ENCODE measurements at places on chromosomes 5 and 9.

DNA sequence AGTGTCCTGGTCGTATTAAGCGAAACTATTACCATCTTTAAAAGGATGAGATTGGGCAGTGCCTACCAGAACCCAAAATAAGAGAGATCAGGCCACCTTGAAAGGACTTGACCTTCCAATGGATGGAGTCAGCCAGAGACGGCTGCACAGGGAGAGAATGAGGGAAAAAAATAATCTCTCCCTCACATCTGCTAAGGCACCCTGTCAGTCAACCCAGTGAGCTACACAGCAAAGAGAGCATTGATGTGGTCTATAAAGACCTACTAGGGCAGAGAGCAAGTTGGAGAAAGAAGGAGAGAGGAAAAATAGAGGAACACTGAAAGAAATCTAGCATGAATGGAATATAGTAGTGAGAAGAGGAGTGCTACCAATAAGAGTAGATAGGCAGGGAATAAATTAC is 68.0 kb upstream of the FTMT start:
- DNase-seq, result no peak

DNA sequence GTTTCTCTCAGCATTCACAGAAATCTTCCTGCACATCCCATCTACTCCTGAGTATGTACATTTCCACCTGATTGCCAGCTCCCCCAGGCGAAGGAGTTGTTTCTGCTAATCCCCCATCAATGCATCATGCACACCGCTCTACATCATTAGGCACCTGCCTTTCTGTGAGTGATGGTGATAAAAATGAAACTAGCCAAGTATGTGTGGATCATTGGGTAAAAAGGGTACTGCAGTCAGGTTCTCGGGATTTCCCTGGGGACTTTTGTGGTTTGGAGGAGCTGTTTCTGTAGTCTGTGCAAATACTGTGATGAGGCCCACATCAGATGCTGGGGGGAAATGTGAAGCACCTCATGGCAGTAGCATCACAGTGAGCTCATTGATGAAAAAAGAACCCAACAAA is 30.4 kb downstream of the CAMK4 start:
- DNase-seq, result no peak

DNA sequence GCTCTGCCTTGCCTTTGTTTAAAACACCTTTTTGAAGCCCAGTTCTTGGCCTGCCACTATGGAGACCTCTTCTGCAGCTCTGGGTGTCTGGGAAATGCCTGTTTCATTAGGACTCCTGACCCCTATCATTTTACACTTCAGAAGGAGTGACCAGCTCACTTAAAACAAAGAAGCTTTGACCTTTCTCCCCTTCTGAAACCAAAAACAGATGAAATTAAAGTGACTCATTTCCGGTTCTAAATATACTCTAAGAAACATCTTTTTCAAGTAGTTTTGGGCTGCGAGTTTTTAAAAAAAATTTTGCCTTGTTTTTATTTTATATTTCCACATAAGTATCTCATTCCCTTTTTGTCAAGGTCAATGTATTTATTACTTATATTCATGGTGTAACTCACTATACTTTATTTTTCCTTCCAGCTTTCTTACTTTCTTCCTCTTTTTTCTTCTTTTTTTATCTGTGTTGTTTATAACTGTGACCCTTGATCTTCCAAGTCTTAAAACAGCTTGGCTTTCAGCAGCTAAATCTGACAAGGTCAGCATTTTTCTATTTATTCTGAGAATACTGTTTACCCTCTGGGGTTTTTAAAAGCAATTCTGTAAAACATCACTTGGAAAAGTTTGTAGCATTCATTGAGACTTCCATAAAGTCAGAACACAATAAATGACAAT is 672.9 kb downstream of the NR2F1-AS1 start:
- DNase-seq, result no peak

- no peak for DNase-seq
These were observed 7.8 kb upstream of the C9orf40 start for GRCh38 chr9:74960561-74960960.

- no peak for DNase-seq
These were observed 184.0 kb downstream of the ACTL7B start for GRCh38 chr9:108671794-108672193.

DNA sequence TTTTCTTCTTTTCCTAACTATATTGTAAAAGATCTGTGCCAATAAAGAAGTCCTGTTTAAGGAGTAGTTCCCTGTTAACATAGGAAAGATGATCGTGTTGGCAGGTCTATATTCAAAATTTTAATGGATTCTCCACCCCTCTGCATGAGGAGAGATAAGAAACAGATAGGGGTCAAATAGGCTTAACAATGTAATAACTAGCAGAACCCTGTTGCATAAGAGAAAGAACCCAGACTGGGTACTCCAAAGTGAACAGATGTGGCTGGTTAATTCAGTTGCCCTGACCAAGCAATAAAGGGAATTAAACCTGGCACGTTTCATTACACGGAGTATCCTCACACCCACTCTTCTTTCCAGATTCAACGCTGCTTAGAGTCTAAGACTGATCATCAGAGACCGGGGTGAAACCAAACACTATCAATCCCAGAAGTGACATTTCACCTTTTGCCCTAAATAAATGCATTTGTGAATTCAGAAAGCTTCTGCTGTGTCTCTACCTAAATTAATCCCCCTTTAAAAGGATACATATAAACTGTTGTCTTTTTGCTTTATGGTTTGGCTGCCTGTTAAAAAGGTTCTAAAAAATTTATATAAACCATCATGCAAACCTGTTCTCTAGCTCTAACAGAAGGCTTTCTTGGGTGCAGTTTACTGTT is 1276.9 kb upstream of the WWC1 start:
- DNase-seq, result no peak

GRCh38 chr9:134029248-134030226 is 4.3 kb downstream of the BRD3OS start:
- no peak for DNase-seq

DNA sequence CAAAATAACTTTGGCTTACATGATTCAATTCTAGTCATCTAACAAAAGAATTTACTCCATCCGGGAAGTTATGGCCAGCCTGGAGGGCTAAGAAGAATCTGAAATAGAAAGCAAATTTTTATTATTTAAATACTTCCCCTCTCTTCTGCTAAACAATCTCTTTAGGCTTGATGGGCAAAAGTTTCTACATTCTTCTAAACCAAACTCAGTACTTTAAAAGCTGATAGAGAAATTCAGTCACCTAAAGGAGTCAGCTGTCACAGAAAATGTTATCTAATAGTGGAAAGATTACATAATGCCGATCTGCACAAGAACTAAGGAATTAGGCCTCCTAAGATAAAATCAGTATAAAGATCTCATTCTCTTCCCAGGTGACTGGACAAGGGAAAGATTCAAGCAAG is 32.4 kb downstream of the GNAQ start:
- no peak for DNase-seq

- DNase-seq, result no peak
These were observed 695.4 kb downstream of the PTPRD start for GRCh38 chr9:9917400-9917799.

- no peak for DNase-seq
These were observed 19.8 kb downstream of the JADE2 start for GRCh38 chr5:134545070-134545868.

- DNase-seq, result no peak
These were observed 622 bp upstream of the ISL1 start for GRCh38 chr5:51382521-51383130.

DNA sequence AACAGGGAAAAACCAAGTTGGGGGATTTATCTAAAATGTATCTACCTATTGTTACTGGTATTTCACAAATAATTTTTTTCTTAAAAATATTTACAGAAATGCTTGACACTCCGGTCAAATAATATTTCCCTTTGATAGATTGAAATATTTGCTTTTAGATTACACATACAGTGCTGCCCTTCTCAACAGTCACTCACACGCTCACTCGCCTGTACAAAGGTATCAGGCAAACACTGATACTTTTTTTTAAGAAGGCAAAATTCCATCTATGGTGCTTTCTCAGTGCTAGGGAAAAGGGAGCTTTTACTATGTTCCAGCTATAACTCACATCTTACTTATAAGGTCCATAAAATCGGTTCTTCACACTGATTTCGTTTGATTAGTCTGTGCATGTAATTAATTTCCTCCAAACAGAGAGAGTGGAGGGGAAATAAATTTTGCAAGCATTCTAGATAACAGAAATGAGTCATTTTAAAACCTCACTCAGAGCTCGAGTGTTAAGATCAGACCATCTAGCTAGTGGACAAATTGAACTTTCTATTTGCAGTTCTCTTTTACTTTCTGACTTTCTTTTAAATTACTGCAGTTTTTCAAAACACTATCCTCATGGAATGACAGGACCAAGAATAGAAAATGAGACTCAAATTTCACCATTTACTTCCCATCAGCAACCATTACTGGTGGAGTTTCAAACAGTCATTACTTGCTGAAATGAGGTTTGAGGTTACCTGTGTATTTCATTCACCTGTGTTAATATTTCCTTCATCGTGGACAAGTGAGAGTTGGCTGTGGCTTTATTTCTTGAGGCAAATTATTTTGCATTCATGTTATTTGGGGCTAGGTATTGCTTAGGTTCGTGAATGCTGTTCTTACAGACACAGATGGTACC is 273.2 kb downstream of the RAB3C start:
- DNase-seq, result no peak

DNA sequence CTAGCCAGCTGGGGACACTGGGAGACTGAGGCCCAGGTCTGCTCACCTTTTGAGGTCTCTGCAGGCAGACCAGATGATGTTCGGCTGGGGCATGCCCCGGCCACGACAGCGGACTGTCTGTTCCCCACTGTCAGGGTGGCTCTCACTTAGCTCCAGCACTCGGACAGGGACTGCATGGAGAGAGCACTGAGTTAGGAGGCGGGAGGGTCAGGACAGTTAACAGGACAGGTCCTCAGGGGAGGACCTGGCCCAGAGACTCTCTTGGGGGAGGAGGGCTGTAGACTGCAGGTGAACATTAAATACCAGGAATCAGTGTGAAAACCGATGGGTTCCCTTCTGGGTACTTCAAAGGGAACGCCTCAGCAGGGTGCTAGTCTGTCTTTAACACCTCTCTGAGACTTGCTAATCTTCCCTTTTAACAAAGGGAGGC is 25.1 kb downstream of the PDGFRB start:
- no peak for DNase-seq

- no peak for DNase-seq
These were observed 75.8 kb upstream of the PPP1R2B start for GRCh38 chr5:156774273-156774672.

DNA sequence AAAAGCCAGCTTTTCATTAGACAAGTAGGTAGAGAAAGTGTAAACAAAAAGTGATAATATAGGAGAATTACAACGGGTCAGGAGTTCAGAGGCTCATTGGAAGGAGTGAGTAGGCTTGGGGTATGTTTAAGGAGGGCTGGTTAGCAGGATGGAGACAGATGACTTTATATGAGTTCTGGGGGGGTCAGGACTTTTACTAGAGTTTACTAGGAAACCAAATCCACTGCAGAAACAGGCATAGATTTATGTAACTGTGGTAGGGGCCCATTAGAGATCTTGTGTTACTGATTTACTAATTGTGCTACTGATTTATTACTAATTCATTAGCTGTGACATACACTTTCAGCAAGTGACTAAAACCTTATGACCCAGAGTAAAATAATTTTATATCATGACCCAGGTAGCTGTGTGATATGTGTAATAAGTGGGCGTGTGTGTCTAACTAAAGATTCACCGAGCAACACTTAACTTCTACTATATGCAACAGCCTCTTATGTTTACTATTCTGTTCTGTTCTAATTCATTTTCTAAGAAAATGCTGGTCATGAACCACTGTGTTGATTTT is 73.5 kb downstream of the IQGAP2 start:
- no peak for DNase-seq

DNA sequence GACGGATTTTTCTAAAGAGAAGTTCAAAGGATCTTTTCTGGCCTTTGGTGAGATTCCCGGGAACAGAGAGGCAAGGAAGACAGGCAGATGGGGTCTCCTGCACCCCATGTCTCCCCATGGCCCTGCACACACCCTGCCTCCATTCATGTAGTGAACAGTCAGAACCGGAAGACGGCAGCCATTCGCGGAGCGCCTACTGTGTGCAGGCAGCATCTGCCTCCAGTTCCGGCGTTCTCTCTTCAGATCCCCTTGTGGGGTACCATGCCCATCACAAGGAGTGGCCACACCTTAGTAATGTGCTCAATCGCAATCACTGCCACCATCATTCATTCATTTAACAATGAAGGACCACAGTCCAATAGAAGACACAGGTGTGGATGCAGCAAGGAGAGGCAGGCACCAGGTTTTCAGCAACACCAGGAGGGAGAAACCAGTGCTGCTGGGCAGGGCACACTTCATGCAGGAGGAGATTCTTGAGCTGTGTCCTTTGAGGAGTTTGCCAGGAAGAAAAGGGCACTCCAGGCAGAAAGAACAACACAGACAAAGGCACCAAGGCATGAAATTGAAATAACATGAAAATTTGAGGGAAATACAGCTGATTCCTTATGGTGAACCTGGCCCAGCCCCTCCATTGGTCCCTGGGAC is 171.5 kb upstream of the PHYKPL start:
- DNase-seq, result no peak

- no peak for DNase-seq
These were observed 102.7 kb upstream of the VCAN start for GRCh38 chr5:83368835-83369234.

All from NCI-H1930 (cell line).